ENCODE measurements at places on chromosomes 11 and 22.
A peak's percentile ranks its signal among the peaks of the same experiment; 100 is the strongest.

DNA sequence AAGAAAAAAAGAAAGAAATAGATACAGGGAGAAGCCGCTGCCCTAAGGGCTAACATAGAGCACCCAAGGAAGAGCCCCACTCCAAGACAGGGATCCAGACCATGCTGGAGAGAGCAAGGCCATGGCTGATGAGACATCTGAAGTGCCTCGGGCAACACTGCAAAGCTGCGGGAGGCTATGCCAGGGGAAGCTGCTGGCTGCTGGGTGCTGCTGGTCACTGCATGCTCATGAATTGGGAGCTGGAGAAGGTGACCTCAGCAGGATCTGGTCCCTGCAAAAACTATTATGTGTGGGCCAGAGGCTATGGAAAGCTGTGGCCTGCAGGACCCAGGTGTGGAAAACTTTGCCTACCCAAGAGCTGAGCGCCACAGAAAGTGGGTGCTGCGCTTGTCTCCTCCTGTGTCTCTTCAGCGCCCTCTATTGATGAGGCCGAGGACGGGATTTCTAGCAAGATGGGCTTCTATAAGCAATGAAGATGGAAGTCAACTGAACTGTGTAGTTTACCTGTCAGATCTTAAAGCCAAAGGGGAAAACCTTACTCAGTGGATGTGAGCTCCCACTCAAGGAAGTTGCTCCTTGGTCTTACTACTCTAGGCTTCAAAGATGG, 17.3 kb upstream of the SLC29A2 start:
- DNase-seq, result peak; percentile 66

- peak; percentile 51 for DNase-seq
These were observed 43.5 kb downstream of the GGTLC2 start for GRCh38 chr22:22687638-22688500.

DNA sequence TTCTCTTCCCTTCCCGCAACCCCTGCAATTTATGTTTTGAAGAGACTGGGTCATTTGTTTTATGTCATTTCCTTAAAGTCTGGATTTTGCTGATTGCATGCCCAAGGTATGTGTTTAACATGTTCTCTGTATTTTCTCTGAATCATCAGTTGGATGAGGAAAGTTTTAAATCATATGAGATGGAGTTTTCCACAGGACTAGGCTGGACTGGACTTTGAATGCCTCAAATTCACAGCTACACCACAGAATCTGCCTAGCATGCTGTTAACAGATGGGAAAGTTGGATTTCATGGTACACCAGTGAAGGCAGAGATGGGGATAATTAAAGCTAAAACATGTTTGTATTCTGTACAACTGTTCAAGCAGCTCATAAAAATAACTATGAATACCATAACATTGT, 62.6 kb downstream of the CWC15 start:
- peak; percentile 89 for DNase-seq

DNA sequence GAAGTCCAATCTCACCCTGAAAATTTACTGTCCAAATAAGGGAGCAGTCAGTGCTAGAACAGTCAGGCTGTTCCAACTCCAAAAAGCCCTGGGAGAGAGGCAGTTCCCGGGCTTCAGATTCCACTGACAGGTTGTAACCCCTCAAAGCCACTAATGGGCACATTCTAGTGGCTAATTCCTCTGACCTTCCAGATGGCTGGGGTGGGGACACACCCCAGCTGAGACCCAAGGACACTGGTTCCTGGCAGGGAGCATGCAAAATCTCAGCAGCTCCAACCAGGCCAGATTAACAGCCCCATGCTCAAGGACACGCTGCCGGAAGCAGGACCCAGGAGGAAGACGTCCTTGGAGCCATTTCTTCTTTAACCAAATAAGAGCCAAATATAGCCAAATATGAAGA, 92.7 kb downstream of the RPL27A start:
- no peak for DNase-seq

DNA sequence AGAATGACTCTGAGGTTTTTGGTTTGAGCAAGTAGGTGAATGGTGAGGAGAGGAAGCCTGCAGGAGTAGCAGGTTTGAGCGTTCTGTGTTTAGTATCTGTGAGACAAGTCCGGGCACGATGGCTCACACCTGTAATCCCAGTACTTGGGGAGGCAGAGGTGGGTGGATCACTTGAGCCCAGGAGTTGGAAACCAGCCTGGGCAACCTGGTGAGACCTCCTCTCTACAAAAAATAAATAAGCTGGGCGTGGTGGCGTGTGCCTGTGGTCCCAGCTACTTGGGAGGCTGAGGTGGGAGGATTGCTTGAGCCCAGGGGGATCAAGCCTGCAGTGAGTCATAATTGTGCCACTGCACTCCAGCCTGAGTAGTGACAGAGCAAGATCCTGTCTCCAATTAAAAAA, 9.7 kb upstream of the CENATAC start:
- no peak for DNase-seq

GRCh38 chr22:45709866-45710265, 38.2 kb downstream of the ATXN10 start:
- peak; percentile 64 for DNase-seq

GRCh38 chr22:17944256-17944655, 80.1 kb downstream of the MICAL3 start:
- no peak for DNase-seq

DNA sequence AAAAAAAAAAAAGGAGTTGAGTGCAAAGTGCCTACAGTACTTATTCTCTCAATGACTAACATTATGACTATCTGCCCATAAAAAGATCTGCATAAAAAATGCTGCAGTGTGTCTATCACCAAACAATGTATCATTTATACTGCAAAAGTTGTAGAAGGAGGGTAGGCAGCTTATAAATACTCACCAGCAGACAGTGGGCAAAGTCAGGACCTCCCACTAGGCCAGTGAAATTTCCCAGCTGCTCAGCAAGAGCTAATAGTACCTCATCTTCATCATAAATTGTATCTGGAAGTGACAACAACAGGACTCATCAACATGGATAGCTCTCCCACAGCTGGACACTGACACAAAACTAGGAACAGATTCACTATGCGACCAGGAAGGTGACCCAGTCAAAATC, 1.6 kb downstream of the PPP2R1B start:
- DNase-seq, result peak; percentile 31

- DNase-seq, result no peak
These were observed 5.4 kb downstream of the TBC1D10C start for GRCh38 chr11:67409261-67409666.

- DNase-seq, result peak; percentile 71
These were observed at the start of gene MICAL3 for GRCh38 chr22:18024276-18024939. TSS of gene MICAL3 (minus strand) at chr22:18024561. CDS start at chr22:17906812, 117,749 bp downstream.

GRCh38 chr11:12531681-12532080, 142.5 kb upstream of the TEAD1 start:
- peak; percentile 77 for DNase-seq

DNA sequence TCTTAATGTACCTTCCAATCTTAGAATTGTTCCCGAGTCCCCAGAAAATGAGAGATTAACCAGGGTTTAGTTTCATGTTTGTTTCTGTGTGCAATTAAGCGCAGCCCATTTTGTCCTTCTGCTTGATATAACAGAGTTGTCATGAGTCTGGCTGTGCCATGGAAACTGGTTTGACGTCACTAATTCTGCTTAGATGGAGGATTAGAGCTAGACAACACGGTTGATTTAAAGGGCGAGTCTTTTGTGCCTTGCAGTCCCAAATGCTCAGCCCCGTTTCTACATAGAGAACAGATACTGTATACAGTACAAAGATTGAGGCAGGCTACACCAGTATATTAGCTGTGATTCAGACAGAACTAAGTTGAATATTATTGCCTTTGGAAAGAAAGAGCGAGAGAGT, 45.5 kb upstream of the ALKBH3 start:
- DNase-seq, result no peak

- no peak for DNase-seq
These were observed 31.9 kb downstream of the OPCML start for GRCh38 chr11:133500435-133500834.

GRCh38 chr11:46338988-46339666, 8.1 kb upstream of the DGKZ start:
- DNase-seq, result no peak

DNA sequence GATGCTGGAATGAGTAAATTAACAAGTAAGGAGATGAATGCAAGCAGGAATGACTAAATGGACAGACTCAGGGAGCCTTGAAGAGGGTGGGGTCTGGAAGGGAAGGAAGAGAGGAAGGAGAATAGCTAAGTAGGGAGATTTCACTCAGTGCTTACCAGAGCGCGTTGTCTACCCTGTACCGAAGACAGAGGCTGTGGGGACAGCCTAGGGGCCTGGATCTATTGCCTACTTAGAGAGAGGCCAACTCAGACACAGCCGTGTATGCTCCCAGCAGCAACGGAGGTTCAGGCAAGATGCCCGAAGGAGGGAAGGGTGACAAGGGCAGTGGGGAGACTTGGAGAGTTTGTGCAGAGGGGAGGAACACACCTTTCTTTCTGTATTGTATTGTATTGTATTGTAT, at the start of gene FOLR2:
FOLR2 (plus strand) TSS at position 157 of the 400 bp plus-strand sequence. CDS start 1,791 bp downstream, outside the sequence.
- no peak for DNase-seq

GRCh38 chr11:34243600-34244464, 114.0 kb downstream of the ABTB2 start:
- DNase-seq, result peak; percentile 55

- no peak for DNase-seq
These were observed 79.5 kb downstream of the GAB2 start for GRCh38 chr11:78338138-78338537.

DNA sequence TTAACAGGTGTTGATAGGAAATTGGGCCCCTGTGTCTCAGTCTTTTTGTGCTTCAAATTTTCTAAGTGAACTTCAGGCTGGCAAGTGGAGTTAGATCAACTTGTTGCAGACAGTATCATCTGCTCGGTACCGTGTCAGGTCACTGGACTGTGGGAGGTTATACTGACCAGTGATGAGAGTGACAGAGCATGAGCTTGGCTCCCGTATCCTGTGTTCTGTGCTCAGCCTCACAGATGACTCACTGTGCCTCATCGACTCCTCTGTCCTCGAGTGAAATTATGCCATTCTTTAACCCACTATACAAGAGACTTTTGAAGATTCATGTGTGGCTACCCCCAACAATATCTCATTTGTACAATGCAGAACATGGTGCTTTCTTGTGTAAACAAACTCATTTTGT, 7.9 kb downstream of the GRAP2 start:
- DNase-seq, result peak; percentile 17

GRCh38 chr22:47198801-47199251, 436.4 kb downstream of the TBC1D22A start:
- DNase-seq, result no peak

DNA sequence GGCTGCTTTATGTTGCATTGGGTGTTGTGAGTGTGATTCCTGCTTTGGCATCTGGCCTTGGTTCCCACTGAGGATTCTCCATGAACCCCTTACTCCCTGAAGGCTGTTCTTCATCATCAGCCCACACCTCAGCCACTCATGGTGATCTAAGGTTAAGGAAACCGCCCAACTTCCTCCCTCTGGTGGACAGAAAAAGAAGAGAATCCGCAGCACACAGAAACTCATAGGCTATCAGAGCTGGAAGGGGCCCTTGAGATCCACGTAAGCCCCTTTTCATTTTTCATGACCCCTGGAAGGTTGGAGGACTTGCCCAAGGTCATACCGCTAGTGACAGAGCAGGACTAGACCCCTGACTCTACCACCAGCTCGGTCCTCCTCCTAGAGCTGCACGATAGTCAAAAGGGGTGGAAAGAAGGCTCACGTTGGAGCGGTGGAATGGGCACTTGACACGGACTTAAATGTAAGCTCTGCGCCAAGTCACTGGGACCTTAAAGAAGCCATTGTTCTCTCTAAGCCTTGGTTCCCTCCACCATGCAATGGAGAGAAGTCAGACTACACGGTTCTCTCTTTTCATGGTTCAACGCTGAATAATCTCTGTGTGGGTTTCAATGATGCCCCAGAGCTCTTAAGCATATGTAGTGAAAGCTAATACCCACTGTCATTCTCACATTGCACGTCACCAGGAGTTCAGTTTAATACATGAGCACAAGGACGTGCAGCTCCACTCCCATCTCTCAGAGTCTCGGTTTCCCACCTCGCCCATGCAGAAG, 83.6 kb upstream of the CRTAM start:
- peak; percentile 34 for DNase-seq

DNA sequence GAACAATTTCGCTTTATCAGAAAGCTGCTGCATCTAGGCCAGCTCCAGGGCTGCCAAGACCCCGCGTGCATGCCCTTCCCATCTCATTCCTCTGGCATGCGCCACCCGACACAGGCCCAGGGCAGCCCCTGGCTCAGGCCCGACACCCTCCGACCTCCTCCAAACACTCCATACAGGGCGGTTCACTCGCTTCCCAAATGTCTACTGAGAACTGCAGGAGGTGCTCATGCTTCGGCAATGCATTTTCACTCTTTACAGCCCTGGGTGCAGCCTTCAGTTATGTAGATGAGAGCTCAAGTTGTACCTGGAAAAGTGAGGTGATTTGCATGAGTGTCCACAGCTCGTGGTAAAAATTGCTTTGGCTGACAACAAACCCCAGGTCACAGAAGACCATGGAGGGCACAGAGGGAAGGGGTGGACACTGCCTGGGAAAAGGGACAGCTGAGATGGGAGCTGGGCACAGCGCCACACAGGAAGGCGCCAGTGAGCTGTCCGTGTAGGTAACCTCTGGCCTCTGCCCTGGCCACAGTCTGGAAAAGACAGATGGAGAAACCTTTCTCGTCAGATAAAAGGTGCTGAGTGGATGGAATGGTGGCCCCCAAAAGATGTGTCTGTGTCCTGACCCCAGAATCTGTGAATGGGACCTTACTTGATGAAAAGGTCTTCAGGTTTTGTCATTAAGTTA, 1351.9 kb downstream of the BRD1 start:
- DNase-seq, result no peak

GRCh38 chr11:65524014-65524740, 706 bp upstream of the SCYL1 start:
- no peak for DNase-seq

DNA sequence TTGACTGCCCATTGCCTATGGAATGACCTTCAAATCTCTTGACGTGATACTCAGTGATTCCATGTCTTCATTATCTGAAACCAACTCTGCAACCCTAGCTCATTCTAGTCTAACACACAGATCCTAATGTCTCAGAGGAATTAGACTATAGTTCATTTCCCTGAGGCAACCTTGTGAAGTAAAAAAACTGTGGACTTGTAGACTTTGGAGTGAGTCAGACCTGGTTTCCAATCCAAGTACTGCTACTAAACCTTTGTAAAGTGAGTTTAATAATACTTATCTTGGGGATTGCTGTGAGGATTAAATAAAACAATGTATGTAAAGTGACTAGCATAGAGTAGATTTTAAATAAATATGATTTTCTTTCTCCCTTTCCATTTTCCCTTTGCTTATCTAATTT, 226.1 kb downstream of the BLID start:
- peak; percentile 81 for DNase-seq
